ENCODE measurements at places on chromosomes 2 and 18.

DNA sequence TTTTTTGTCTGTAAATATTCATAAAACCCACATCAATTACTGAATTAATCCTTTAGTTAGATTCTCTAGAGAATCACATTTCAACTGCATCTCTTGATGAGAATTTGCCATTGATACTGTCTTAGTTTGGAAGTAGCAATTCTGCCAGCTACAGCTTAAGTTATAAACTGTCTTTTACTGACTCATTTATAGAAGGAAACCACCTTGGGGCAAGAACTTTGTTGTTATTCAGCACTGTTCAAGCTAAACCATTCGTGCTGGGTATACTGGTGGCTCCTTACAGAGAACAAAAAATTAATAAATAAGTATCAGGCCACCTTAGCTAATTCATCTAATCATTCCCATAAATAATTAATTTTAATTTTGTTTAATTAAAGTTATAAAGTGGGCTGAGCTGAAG, 1082.6 kb upstream of the CELF4 start:
- DNase-seq = no peak

GRCh38 chr2:8538531-8538930, 143.3 kb upstream of the ID2 start:
- no peak for DNase-seq

DNA sequence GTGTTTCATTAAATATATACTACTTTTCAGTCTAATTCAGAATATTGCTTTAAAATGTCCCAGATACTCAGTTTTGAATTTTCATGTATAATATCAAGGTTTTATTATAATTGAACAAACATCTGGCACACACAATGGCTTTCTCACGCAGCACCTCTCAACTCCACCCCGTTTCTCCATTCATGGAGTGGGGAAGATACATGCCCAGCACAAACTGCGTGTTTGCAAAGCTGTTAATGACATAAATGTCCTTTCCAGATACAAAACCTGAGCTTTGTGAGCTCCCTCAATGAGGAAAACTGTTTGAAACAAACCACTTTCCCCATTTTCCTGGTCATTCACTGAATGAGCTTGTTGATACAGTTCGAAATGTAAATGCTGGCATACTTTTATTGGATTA, 150.3 kb upstream of the RASGRP3 start:
- DNase-seq = no peak

- no peak for DNase-seq
Observed at GRCh38 chr18:9232977-9233376, 96.4 kb downstream of the ANKRD12 start.

- no peak for DNase-seq
Observed at GRCh38 chr18:72086421-72086820, 457.7 kb downstream of the CBLN2 start.

- DNase-seq = peak; percentile 16
Observed at GRCh38 chr18:32469691-32470459, 807 bp downstream of the GAREM1 start.

- no peak for DNase-seq
Observed at GRCh38 chr2:29053670-29054400, 20.5 kb downstream of the PCARE start.

GRCh38 chr2:68737711-68738110, 3.1 kb downstream of the ARHGAP25 start:
- DNase-seq = no peak

DNA sequence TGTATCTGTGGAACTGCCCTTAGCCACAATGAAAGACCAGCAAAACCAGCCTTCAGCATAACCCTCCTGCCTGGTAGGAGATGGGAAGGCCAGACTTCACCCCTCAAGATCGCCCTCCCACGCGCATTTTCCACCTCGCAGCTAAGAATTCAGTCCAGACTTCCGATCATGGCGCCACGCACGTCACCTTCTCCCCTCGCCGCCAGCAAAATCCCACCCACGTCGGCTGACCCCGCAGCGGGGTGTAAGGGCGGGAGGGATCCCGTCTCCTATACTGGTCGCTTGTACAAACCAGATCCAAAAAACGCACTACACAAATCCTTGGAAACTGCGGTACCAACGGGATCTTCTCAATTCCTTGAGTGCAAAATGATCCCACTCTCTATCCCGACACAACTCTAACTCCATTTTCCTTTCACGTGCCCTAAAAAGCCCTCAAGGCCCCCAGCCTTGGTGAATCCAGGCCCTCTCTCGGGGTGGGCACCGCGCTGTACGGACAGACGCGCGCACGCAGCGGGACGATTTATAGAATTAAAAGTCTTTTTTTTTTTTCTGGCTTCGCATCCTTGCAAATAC, 1.0 kb upstream of the BMPR2 start:
- no peak for DNase-seq

DNA sequence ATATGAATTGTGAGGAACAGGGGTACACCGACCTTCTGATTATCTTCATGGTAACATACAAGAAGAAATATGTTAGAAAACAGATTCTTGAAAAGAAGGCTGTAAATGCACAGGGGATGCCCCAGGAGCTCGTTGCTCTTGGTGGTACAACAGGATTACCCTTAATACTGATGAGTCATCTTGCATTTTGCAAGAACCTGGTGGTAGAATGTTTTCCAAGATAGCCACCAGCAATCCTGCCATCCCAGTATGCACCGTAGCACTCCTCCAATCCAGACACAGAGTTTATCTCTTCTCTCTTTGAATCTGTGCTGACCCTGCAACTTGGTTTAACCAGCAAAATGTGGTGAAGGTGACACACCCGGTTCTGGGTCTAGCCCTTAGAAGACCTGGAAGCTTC, 238.3 kb downstream of the EN1 start:
- DNase-seq = no peak

DNA sequence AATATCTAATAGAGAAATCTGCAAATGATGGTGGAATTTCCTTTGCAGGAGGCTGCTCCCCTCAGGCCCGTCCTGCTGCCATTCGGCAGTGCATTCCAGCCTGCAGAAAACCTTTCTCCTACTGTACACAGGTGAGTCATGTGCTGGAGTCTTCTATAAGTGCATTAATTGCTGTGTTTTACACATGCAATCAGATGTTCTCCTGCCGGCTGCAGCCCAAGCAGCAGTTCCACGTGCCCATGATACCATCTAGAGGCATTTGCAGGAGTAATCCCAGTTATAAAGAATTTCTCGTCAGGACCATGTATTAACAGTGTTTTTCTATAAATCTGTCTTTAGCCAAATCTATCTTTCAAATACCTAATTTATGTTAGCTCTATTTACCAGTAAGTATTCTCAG, 304.7 kb upstream of the HNMT start:
- DNase-seq = no peak

- no peak for DNase-seq
Observed at GRCh38 chr2:46663614-46664013, 184.2 kb downstream of the TMEM247 start.

GRCh38 chr2:109339519-109339966, 210.5 kb downstream of the SH3RF3 start:
- no peak for DNase-seq

DNA sequence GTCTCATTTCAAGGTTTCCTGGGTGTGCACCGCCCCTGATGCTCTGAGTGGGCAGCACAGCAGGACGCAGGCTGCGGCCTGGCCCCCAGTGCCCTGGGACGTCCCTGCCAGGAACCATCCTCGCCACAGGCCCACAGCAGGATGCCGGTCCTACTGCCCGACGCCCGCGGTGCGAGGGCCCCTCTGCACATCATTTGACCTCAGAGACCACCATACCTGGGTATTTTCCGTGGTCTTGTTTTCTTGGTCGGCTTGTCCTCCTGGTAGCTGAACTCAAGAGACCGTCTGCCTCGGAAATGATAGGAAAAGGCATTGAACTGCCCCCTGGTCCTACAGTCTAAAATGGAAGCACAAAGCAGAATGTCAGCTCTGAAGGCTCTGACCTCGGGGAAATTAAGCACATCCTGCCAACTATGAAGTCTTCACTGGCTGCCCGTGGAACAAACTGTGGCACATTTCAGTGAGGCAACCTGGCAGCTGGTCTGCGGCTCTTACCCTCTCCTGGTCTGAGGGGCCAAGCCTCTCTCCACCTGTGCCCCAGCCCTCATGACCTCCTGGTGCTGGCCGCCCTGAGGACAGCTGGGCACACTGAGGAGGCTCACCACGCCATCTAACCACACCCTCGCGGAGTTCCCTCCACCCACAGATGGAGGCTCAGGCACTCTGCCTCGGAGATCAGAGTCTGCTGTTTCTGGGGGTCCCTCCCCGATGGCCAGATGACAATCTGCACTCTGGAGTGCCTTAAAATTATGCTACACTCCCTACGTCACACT, 105.0 kb downstream of the PXDN start:
- no peak for DNase-seq

DNA sequence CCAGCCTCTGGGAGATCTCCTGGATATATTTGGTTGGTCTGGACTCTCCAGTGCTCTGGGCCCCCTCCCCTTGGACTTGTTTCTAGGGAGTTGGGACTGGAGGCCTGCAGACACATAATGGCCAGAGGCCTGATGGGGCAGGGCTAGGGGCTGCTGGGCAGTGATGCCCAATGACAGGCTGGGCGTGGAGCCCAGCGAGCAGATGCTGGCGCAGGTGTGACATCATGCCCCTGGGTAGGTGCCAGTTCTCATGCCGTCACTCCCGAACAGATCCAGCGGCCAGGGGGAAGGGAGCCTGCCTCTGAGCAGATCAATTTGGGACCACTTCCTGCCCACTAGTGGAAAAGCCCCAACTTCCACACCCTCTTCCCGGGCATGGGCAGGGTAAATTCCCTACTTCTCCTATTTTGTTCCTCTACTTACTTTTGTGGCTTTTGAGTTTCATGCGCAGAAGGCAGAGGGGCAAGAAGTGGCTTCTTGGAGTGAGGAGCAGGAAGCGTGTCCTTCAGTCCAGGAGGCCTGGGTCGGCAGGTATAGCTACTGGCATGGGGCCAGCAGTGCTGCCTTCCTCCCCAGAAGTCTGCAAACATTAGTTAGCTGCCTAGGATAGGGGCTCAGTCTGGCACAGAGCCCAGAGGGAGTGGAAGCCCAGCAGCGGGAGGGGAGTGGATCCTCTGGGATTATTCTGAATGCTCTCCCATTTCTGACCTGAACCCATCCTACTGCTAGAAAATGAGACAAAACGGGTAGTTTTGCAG, 6.1 kb downstream of the MPV17 start:
- no peak for DNase-seq

GRCh38 chr18:9825571-9826073, 60.2 kb upstream of the TXNDC2 start:
- no peak for DNase-seq

DNA sequence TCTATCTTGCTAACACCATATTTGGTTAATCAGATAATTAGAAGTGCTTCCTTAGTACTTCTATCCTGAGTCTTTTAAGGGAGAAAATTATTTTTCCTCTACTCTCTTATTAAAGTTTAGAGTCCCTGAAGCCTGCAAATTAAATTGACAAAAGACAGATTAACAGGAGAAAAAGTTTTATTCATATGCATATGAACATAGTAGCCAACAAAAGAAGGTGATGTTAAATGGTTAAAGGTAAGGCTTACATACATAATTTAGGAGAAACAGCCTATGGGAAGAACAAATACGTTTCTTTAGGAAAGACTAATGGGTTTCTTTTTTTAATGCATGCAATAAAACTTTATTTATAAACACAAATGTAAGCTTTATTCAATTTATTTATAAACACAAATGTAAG, 805.0 kb downstream of the CPS1 start:
- DNase-seq = no peak

DNA sequence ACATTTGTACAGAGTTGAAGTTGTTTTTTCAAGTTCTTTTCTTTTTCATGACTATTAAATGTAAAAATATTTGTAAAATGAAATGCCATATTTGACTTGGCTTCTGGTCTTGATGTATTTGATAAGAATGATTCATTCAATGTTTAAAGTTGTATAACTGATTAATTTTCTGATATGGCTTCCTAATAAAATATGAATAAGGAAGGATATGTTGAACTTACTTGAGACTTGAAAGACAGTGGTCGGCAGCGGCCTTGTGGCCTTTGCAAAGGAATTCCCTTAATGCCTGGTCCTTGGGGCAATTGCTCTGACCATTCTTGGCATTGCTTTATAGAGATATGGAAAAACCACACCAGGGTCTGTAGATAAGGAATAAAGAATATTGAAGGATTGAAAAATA, 25.9 kb upstream of the TMEM87B start:
- no peak for DNase-seq

- no peak for DNase-seq
Observed at GRCh38 chr2:212694398-212694797, 155.8 kb upstream of the ERBB4 start.

DNA sequence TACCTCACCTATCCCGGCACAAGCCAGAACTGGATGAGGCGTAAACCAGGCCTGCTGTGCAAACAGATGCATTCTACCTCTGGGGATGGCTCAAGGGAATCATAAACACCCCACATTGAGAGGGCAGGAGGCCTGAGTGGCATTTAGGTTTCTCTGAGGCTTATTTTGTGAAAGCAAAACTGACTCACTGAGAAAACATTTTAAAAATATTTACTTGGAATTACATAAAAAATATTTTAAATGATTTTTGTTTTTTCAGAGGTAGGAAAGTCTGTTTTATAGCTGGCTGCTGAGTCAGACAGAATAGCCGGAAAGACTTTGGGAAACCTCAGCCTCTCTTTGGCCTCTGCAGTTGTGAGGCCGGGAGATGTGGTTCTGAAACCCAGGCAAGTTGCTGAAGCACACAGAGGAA, 244.1 kb downstream of the NCKAP5 start:
- DNase-seq = no peak

GRCh38 chr2:9972621-9973479, 21.4 kb downstream of the GRHL1 start:
- DNase-seq = no peak

DNA sequence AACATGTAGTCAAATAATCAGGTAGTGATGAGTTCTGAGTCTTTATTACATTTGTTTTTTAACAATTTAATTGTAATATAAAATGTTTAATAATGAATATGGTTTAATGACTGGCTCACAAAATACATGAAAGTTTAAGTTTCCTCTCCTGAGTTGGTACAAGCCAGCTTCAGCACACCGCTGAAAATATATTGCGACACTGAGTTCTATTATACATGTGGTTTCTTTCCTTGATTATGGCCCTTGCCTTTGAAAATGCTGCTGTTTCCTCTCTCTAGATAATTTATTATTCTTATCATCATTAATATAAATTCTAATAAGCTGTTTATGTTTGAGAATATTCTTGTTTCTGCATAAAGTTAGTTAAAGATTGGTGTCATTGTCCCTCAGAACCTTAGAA, 249.3 kb downstream of the PARD3B start:
- DNase-seq = no peak

DNA sequence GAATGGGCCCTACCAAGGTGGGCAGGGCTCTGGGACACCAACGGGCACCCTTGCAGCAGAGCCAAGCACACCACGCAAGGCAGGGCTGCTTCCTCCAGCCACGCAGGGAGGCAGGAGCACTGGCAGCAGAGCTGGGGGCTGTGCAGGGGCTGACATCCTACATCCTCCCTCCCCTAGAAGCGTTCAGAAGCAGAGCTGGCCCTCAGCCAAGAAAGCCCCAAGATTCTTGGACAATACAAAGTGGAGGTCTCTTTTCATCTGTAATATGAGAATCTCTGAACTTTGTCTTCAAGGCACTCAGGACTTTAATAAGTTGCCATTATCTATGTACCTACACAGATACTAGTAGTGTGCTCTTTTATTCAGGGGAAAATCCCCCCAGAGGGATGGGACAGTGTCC, 128.1 kb upstream of the AGAP1 start:
- no peak for DNase-seq

GRCh38 chr2:118265873-118266455, 177.7 kb downstream of the INSIG2 start:
- DNase-seq = no peak

All from GM19239 (cell line).